ENCODE measurements at places on chromosomes 5 and 9. TPM values are rescaled to one million over a fixed set of nuclear protein-coding genes. Genes with fewer than 3 reads are reported as not detected.

The FCN1 gene
- not detected for total RNA-seq

The TLE1 gene
- total RNA-seq = 13.6 TPM

The PPP3R2 gene
- total RNA-seq = not detected

The PCDHB5 gene
- not detected for total RNA-seq

The RASGRF2 gene
- total RNA-seq = not detected

The PELO gene
- total RNA-seq = 17.4 TPM

The ACOT12 gene
- total RNA-seq = not detected

The GOLGA1 gene
- 10.8 TPM for total RNA-seq

The TMEM215 gene
- total RNA-seq = not detected

The PHF24 gene
- total RNA-seq = not detected

The NTRK2 gene
- not detected for total RNA-seq

The C9orf153 gene
- not detected for total RNA-seq

The SOX30 gene
- total RNA-seq = not detected

The CTXN3 gene
- total RNA-seq = not detected

The GNPDA1 gene
- total RNA-seq = 196 TPM

The S100Z gene
- 2.0 TPM for total RNA-seq

The TMEM174 gene
- total RNA-seq = not detected

The RELL2 gene
- total RNA-seq = 9.9 TPM

The GHR gene
- not detected for total RNA-seq

The IFNK gene
- not detected for total RNA-seq

The ZNF354C gene
- 0.43 TPM for total RNA-seq

The SLIT3 gene
- total RNA-seq = 0.03 TPM

The BAAT gene
- total RNA-seq = not detected

The GFI1B gene
- total RNA-seq = not detected

The ZNF483 gene
- total RNA-seq = 6.5 TPM

The GTF3C5 gene
- total RNA-seq = 96.1 TPM

The ZNF658 gene
- 12.8 TPM for total RNA-seq

The PCDHA1 gene
- 0.03 TPM for total RNA-seq

The TAF7 gene
- total RNA-seq = 164 TPM

The BTNL8 gene
- total RNA-seq = not detected

The CTSV gene
- 18.6 TPM for total RNA-seq

The STC2 gene
- total RNA-seq = 0.03 TPM

The SPIN1 gene
- total RNA-seq = 84.5 TPM

The GARIN3 gene
- not detected for total RNA-seq

The SPATA31C1 gene
- not detected for total RNA-seq

The IL13 gene
- not detected for total RNA-seq

The C9orf50 gene
- total RNA-seq = not detected

The C7 gene
- total RNA-seq = not detected

The DMGDH gene
- total RNA-seq = not detected

The SHISAL2B gene
- total RNA-seq = 5.1 TPM

The TEX53 gene
- not detected for total RNA-seq

The SYK gene
- total RNA-seq = not detected

The SOHLH1 gene
- not detected for total RNA-seq

The CD72 gene
- total RNA-seq = 2.4 TPM

The LHFPL2 gene
- total RNA-seq = 2.6 TPM

The KCNV2 gene
- total RNA-seq = not detected

The PCDHGB7 gene
- not detected for total RNA-seq

The CCIN gene
- total RNA-seq = 0.62 TPM
